ENCODE measurements at places on chromosomes 3 and 15.

DNA sequence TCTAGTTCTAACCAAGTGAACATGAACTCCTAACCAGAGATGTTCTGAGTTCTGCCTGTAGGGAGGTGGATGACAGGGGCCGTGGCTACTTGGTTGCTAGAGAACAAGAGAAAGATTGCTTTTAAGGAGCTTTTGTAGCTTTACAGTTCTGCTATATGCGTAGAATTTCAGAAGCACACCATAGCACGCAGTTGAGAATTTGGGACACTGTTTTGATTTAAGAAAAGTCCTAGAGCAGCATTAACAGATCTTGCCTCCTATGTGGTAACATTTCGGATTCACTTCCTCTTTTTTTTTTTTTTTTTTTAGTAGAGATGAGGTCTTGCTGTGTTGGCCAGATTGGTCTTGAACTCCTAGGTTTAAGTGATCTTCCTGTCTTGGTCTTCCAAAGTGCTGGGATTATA lies 181.7 kb downstream of the TCF12 start:
- no peak for DNase-seq

DNA sequence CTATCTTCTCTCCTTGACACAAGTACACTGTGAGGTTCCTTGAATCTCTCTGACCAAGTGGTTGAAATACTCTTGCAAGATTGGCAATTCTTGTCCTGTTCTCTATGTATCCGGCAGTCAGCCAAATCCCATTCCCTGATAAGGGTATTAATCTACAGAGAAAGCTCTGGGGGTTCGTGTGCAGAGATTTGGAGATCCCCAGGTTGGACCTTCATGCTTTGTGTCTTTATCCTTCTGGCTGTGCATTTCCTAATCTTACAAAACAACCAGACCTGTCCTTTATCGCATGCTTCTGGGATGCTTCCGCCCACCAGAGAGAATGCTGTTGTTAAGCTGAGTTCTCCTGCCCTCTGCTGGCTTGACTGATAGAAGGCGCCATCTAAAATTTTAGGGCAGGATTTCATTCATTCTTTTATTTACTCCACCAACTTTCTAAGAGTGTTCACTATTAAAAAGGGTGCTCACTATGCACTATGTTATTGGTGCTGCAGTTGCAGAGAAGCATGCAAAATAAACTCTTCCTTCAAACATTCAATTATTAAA lies 8.6 kb upstream of the SST start:
- no peak for DNase-seq

- DNase-seq: no peak
These were observed 158.5 kb downstream of the THRB start for GRCh38 chr3:24336101-24336500.

DNA sequence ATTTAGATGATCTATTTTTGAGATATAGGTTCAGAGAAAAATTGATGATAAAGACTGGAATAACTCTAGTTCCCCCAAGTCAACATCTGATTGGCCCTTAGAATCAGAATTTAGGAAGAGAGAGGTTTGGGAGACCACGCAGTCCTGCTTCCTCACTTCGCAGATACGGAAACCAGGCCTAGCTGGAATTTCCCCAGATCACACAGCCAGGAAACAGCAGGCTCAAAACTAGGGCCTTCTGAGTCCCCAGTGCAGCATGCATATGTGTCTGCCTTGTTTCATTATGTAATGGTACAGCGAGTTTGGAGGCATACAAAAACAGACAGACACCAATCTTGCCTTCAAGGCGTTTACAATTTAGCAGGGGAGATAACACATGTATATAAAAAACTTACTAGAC lies 177.1 kb upstream of the ICE2 start:
- no peak for DNase-seq

GRCh38 chr15:68818769-68819494 lies 1.8 kb downstream of the ANP32A start:
- DNase-seq: no peak

GRCh38 chr3:169998668-169999131 lies 32.1 kb downstream of the SEC62 start:
- DNase-seq: no peak

DNA sequence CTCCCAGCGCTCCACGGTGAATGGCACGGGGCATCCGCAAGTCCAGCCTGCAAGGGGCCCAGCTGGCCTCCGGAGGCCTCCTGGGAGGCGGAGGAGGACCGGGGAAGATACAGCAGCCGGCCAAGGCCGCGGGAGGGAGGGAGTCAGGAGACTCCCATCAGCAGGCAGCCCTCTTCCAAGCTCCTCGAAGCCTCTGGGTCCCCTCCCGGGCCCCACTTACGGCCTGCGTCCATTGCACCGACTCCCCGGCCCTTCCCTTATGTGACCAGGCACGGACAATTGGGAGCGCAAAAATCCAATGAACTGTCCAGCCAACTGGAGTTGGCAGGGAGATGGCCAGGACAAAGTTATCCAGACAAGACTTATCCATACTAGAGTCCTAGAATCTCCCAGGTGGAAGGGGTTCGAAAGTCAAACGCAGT lies 668 bp downstream of the MFGE8 start:
- no peak for DNase-seq
